Aorta (tissue), 5 donors: ENCODE measurements at places on chromosomes 7 and 10. TPM values are rescaled to one million over a fixed set of nuclear protein-coding genes. Genes with fewer than 3 reads are reported as not detected.

GRCh38 chr10:87598700-87599099 lies 61.0 kb upstream of the PAPSS2 start:
- no peak overlapping the region for H3K4me3 ChIP-seq
- H3K27me3 ChIP-seq: no peaks in the 10 kb centered on the region
- H3K36me3 ChIP-seq: no peaks in the 10 kb centered on the region
- no peaks in the 10 kb centered on the region for H3K4me1 ChIP-seq
- DNase-seq: no peak

GRCh38 chr10:22752272-22752889 lies 38.0 kb upstream of the PIP4K2A start:
- no peaks in the 10 kb centered on the region for H3K36me3 ChIP-seq
- no peak overlapping the region for H3K4me3 ChIP-seq
- no peaks in the 10 kb centered on the region for H3K27me3 ChIP-seq
- DNase-seq: no peak

DNA sequence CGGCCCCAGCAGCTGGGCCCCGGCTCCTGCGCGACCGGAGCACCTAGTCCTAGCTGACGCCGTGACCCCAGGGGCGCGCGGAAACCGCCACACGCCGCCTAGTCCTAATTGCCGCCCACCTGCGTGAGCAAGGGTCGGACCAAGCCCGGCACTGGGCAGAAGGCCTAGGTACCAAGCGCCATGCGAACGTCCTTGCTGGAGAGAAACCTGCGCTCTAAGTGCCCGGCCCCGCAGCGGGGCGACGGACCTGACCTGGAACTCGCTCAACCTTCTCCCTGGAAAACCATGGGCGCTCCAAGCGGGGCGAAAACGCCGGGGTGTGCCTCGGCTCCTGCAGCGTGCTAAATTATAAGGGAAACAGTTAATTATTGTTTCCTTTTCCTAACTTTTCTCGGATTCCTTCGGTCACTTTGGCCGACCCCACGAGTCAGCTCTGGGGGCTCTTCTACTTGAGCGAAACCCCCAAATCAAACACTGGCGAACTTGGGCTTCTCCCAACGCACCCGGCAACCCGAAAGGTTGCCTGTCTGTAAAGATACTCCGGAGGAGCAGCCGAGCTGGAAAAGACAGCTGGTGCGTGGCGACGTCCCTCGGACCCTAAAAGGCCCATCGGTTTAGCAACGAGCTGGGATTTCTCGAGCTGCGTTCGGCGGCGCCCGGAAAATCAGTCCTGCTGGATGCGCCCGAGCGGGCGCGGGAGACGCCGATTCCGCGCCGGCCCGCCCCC lies 5.3 kb upstream of the EBF3 start:
- no peak for DNase-seq
- no peaks in the 10 kb centered on the region for H3K27me3 ChIP-seq
- no peak overlapping the region for H3K27ac ChIP-seq
- H3K4me3 ChIP-seq: no peak overlapping the region
- H3K4me1 ChIP-seq: no peaks in the 10 kb centered on the region

DNA sequence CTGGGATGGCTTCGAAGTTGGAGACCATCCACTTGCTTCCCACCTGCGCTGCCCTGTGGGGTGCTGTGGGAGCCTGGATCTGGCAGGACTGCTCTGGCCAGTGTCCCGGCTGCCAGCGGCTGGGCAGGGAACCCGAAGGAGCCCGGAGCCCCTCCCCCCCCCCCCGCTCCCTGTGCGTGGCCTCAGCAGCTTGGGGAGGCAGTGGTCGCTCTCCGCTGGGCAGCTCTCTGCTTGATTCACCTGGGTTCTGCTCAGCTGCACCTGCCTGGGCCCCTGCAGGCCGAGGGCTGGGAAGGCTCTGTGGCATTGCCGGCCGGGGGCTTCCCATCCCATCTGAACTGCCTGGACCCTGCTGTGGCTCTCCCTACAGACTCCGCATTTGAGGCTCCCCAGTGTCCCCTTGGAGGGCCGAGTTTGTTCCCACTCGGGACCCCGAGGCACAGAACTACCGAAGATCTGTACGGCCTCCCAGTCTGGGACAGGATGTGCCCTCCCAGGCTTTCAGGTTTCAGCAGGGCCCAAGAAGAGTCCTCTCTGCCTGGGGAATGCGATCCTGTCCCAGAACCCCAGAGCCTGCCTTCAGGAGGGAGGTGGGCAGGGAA lies 525.1 kb downstream of the TCERG1L start:
- H3K27ac ChIP-seq: no peak overlapping the region
- no peaks in the 10 kb centered on the region for H3K36me3 ChIP-seq
- no peak for DNase-seq
- no peaks in the 10 kb centered on the region for H3K27me3 ChIP-seq

DNA sequence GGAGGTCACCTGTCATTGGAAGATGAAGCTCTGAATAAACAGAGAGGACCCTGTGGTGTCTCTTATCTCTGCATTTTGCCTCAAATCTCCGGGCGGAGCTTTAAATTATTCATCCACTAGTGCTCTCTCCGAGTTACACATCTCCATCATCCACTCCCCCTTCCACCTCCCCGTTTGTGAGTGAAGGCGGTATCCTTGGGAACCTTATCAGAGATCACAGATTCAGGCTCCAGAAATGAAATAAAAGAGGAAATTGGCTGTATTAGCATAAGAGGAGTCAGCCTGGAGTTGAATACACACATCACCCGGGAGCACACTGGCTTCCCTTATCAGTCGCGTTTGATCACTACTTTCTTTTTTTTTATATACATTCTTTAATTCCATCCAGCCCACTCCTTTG lies 1184.8 kb downstream of the GATA3 start:
- no peaks in the 10 kb centered on the region for H3K36me3 ChIP-seq
- peaks cover 2% of the 10 kb centered on the region for H3K27me3 ChIP-seq
- H3K27ac ChIP-seq: no peak overlapping the region
- H3K4me3 ChIP-seq: no peak overlapping the region
- DNase-seq: no peak

GRCh38 chr7:38398725-38399321 lies 125.4 kb upstream of the TARP start:
- H3K27me3 ChIP-seq: no peaks in the 10 kb centered on the region

DNA sequence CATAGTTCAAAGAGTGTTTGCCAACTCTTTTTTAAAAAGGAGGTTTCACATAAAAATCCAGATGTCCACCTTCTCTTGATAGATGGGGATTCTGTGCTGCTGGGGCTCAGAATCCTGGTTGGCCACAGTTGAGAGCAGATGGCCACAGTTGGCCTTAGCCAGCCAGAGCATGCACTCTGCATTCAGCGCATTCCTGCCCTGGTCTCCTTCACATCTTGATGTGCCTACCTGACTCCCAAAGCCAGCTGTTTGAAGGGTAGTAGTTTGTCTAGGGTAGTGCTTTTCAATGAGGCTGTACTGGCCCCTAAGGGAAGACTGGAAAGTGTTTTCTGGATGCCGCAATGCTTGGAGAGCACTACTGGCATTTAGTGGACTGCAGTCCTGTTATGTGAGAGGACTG lies 208.1 kb upstream of the HDAC9 start:
- no peak for DNase-seq
- no peak overlapping the region for H3K4me3 ChIP-seq
- no peaks in the 10 kb centered on the region for H3K4me1 ChIP-seq
- no peaks in the 10 kb centered on the region for H3K36me3 ChIP-seq
- H3K27me3 ChIP-seq: no peaks in the 10 kb centered on the region

- no peak overlapping the region for H3K4me3 ChIP-seq
- no peak for DNase-seq
- no peaks in the 10 kb centered on the region for H3K36me3 ChIP-seq
- no peaks in the 10 kb centered on the region for H3K27me3 ChIP-seq
- H3K4me1 ChIP-seq: no peaks in the 10 kb centered on the region
These were observed 270.9 kb downstream of the CCSER2 start for GRCh38 chr10:84599254-84599653.

The SPDYE6 gene
- not detected for total RNA-seq

The RBP3 gene
- not detected for total RNA-seq

The CRHR2 gene
- 0.23 TPM for total RNA-seq
